ENCODE measurements at places on chromosomes 12 and 14.

DNA sequence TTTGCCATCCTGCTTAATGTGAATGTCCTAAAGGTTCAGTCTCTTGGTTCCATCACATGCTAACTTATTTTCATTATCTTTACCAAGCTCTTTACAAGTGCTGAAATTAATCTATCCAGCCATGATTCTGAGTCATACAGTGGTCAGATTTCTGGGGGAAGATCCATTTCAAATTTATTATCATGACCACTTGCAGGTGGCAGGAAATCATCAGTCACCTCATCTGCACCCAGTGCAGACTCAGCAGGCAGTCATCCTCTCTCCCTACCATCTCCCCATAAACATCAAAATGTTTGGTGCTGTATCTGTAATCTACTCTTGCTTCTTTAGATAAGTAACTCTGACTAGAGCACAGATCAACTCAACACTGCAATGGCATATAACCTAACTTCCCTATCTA, 23.5 kb downstream of the ATG14 start:
- DNase-seq: no peak

DNA sequence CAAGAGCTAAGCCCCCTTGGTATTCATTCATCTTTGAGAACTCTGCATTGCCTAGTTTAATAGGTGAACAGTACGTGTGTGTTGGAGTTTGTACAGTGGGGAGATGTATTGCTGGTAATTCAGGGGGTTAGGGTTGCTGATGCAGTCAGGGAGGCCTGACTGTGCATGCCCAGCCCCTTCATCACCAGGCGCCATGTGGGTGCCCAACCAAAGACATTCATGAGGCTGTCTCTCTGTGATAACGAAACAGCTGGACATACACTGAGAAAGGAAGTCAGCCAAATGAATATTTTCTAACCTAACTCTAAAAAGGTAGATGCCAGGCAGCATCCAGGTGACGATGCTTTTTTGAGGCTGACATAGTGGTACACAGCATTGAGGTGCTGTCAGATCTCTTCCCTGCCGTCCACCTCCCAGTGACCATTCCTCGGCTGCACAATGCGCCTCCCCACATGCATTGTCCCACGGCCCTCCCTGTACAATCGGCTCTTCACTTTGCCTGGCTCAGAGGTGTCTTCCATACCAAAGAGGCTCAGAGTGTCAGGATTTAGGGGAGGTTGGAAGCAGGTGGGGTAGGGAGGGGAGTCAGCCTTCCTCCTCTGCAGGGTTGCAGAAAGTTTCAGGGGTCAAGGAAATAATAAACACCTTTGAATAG, 19.0 kb downstream of the EML1 start:
- DNase-seq: no peak

DNA sequence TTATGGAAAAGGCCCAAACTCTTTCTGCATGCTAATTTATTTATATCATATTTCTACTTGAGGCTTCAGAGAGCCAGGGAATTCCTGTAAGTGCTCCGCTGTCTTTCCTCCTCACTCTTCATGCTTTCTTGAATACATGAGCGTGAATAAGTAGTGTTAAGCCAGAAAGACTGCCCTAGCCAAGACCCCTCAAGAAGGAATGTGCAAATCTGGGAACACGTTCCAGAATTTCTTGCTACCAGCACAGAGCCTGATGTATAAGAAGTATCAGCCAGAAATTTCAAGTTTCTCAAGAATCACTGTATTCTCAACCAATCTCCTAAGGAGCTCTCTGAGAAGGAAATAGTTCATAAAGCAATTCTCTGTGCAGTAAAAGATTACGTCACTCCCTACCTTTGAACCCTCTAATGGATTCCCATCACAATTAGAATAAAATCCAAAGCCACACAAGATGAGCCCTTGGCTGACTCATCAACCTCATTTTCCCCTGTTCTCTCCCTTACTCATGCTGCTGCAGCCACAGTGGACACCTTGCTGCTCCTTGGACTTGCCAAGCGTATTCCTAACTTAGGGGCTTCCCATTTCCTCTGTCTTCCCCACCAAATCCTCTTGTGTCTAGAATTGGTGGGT, 6.9 kb upstream of the TSPAN8 start:
- no peak for DNase-seq

- no peak for DNase-seq
Observed at GRCh38 chr12:64611341-64612284, 1.3 kb downstream of the RASSF3 start.

GRCh38 chr12:103181366-103182152, 224.1 kb downstream of the ASCL1 start:
- DNase-seq: no peak

- no peak for DNase-seq
Observed at GRCh38 chr14:36094963-36095362, 81.6 kb downstream of the PTCSC3 start.

GRCh38 chr14:88667555-88668273, 104.9 kb downstream of the ZC3H14 start:
- DNase-seq: peak; percentile 8

GRCh38 chr12:125124320-125124966, 59.2 kb downstream of the AACS start:
- DNase-seq: no peak

- no peak for DNase-seq
Observed at GRCh38 chr12:77120156-77121085, 55.1 kb upstream of the E2F7 start.

Data from activated T-helper 1 cell treated with anti-CD3 and anti-CD28 coated beads, Interleukin-2, amount 50 U/mL, for 16 hours (primary cell).